ENCODE measurements at places on chromosomes 6 and 20. TPM values are rescaled to one million over a fixed set of nuclear protein-coding genes. Genes with fewer than 3 reads are reported as not detected.

DNA sequence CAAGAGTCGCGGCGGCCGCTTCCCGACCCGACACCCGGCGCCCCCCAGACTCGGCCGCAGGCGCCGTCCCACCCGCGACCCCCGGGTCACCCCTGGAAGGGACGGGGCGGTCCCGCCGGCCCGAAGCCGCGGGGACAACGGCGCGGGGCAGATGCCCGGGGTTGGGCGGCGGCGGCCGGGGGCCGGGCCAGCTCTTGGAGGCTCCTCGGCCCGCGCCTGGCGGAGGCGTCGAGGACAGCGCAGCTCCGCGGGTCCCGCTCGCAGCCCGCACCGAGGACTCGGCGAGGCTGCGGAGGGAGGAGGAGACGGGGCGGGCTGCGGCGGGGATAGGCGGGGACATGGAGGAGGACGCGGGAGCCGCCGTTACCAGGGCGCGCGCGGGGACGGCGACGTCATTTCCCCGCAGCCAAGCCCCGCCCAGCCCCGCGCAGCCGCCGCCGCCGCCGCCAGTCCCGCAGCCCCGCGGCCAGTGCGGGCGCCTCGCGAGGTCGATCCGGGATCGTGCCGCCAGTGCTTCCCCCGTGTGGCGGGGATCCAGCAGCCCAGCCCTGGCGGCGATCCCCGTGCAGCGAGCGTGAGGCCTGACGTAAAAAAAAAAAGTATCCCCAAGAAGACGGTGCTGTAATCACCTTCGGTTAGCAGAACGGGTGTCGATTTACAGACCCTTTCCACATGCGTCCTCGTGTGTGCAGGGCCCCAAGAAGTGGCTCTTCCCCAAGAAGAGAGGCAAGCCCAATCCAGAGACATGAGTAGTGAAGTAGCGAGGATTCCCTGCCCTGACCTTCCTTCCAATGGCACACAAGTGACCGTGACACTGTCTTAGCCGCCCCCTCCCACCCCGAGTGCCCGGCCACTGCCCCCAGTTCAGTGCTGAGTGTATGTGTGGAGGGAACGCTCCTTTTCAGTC is at the start of gene FAM184A:
Gene FAM184A, minus strand, starts transcription at position 289 of the 907 bp plus-strand sequence. CDS start 365 bp downstream, outside the sequence.
- H3K27me3 ChIP-seq = no peaks in the 10 kb centered on the region
- peaks cover 13% of the 10 kb centered on the region for H3K4me1 ChIP-seq
- DNase-seq = peak; percentile 62
- peak within 1 kb of the TSS; percentile 84 for H3K4me3 ChIP-seq

GRCh38 chr20:34397096-34397495 is 34.0 kb downstream of the ITCH start:
- no peaks in the 10 kb centered on the region for H3K27me3 ChIP-seq
- H3K4me3 ChIP-seq = no peak overlapping the region
- H3K27ac ChIP-seq = no peak overlapping the region
- peaks cover 4% of the 10 kb centered on the region for H3K4me1 ChIP-seq

- H3K4me1 ChIP-seq = peaks cover 18% of the 10 kb centered on the region
- H3K27me3 ChIP-seq = no peaks in the 10 kb centered on the region
- H3K27ac ChIP-seq = peak overlapping the region; percentile 68
- H3K4me3 ChIP-seq = no peak overlapping the region
These were observed 118.5 kb downstream of the SNX5 start for GRCh38 chr20:17849901-17850683.

GRCh38 chr6:155628306-155628705 is 172.7 kb upstream of the NOX3 start:
- H3K4me1 ChIP-seq = no peaks in the 10 kb centered on the region
- no peak for DNase-seq
- H3K27me3 ChIP-seq = no peaks in the 10 kb centered on the region
- H3K4me3 ChIP-seq = no peak overlapping the region
- no peak overlapping the region for H3K27ac ChIP-seq

DNA sequence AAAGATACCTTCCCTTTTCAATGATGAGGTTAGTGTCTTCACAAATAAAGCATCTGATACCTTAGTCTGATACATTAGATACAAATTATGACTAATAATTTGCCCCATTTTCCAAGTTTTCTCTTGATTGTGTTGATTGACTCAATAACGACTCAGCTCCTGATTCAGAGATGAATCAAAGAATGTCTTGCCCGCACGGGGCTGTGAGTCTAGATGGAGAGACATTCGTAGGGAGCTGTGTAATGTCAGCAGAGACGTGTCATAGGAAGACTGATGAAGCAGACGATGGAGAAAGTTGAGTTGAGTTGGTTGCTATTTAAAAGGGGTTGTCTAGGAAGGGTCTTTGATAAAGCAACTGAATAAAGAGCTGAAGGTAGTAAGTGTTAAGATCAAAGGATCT is 78.2 kb downstream of the TSHZ2 start:
- H3K27me3 ChIP-seq = no peaks in the 10 kb centered on the region
- no peak overlapping the region for H3K27ac ChIP-seq
- H3K36me3 ChIP-seq = no peaks in the 10 kb centered on the region
- H3K4me3 ChIP-seq = no peak overlapping the region
- H3K4me1 ChIP-seq = no peaks in the 10 kb centered on the region
- DNase-seq = no peak

Gene OR2B2
- total RNA-seq = not detected

GRCh38 chr20:10706460-10706811 is 32.6 kb upstream of the JAG1 start:
- H3K4me1 ChIP-seq = no peaks in the 10 kb centered on the region
- no peaks in the 10 kb centered on the region for H3K36me3 ChIP-seq
- H3K27me3 ChIP-seq = no peaks in the 10 kb centered on the region
- no peak for DNase-seq
- H3K4me3 ChIP-seq = no peak overlapping the region
- H3K27ac ChIP-seq = no peak overlapping the region

GRCh38 chr6:56532766-56533551 is 109.7 kb downstream of the DST start:
- DNase-seq = no peak
- H3K27me3 ChIP-seq = no peaks in the 10 kb centered on the region
- H3K4me1 ChIP-seq = peaks cover 5% of the 10 kb centered on the region
